ENCODE measurements at places on chromosomes 16 and 17.

DNA sequence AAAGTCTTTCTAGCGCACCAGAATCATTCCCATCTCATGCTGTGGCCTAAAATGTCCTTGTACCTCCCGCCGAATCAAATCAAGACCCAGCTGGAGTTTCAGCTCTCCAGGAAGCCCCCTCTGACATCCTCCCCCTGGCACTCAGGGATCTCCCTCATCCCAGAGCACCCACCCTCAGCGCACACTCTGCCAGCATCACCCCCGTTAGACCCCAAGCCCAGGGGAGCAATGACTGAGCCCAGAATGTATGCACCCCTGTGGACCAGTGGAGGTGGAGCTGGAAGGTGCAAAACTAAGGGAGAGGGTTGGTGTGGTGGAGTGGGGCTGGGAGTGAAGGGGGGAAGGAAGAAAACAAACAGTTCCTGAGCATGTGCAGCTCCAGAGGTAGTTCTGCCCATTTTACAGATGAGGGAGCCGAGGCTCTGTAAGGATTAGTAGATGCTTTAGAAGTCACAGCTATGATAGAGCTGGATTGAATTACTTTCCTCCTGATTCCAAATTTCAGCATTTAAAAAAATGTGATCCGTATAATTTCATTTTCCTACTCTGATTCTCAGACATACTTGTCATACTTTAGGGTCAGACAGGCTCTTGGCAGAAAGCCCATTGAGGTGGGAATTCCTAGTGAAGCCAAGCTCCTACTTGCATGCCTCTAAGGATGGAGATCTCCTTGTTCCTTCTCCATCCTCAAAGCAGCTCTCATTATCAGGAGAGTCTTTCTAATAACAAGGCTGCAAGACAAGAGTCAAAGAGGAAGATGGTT is 242.7 kb downstream of the KATNIP start:
- no peak for DNase-seq

DNA sequence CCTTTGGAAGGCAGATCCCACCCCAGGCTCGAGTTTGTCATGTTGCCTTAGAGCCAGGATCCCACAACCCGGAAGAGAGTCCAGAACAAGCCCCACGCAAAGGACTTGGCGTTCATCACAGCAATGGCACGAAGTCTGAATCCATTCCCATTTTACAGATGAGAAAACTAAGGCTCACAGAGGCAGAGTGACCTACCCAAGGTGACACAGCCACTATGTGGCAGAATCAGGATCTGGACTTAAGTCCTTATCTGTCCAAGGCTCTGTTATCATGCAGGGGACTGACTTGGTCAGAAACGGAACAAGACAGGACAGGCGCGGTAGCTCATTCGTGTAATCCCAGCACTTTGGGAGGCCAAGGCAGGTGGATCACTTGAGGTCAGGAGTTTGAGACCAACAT is 86.5 kb downstream of the GSG1L start:
- DNase-seq = no peak

- no peak for DNase-seq
These were observed 83.3 kb upstream of the GPRC5B start for GRCh38 chr16:19967963-19968362.

DNA sequence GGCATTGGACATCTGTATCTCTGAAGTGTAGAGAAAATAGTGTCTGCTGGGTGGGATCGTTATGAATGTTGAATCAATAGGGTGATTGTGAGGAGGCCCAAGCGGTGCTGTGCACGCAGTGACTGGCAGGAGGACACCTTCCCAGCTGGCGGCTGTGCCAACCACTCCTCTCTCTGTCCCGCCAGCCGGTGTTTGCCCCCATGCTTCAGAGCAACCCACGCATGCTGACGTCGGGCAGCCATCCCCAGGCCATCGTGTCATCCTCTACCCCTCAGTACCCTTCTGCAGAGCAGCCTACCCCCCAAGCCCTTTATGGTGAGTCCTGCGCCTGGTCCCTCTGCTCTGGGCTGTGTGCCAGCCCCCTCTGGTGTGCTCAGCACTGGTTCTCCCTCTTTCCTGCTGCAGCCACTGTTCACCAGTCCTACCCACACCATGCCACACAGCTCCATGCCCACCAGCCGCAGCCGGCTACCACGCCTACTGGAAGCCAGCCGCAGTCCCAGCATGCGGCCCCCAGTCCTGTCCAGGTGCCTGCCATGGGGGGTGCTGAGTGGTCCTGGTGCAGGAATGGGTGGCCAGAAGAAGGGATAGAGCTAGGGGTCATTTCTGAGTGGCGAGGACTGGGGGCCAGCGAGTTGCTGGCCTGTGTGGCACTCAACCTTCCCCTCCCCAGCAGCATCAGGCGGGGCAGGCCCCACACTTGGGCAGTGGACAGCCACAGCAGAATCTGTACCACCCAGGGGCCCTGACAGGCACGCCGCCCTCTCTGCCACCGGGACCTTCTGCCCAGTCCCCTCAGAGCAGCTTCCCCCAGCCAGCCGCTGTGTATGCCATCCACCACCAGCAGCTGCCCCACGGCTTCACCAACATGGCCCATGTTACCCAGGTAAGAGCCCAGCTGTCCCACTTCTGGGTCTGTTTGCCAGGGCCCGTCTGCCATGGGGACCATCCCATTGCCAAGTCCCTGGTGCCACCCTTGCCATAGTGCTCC is 11.0 kb downstream of the TUFM start:
- no peak for DNase-seq

GRCh38 chr17:29524692-29525091 is 42.1 kb downstream of the ABHD15 start:
- no peak for DNase-seq

- DNase-seq = peak; percentile 74
These were observed 12.8 kb upstream of the GNG13 start for GRCh38 chr16:813204-813915.

- no peak for DNase-seq
These were observed 5.6 kb downstream of the KIAA0513 start for GRCh38 chr16:85033171-85033570.

DNA sequence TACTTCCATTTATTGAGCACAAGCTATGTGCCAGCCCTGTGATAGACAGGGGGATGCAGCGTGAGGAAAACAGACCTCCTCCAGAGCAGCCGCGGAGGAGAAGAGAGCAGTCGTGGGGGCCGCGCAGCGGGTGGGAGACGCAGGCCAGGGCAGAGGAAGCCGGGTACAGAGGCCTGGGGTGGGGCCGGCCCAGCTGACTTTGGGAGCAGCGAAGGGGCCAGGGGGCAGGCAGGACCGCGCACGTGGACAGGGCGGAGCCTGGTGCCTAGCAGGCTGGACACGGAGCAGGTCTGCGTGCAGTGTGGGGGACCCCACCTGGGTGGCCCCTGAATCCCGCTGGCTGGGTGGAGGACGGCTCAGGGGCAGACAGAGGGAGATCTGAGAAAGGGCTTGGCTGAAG is 46.2 kb downstream of the ZFPM1 start:
- no peak for DNase-seq

DNA sequence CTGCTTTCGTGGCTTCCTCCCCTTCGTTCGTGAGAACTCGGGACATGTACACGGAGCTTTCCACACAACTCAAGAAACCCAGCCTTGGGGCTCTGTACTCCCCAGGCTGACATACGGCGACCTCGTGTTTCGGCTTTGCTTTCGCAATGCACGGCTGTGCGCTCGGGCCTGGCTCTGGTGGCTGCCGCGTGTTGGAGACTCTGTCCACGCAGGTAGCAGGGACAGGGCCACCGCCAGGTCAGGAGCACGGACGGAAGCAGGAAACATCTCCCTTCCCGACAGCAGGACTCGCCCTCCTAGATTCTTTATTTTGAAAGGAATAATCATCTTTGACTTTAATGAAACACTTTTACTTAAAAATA is 17.3 kb downstream of the UTS2R start:
- DNase-seq = peak; percentile 15

GRCh38 chr17:8868529-8868951 is 1.1 kb upstream of the PIK3R6 start:
- DNase-seq = no peak

DNA sequence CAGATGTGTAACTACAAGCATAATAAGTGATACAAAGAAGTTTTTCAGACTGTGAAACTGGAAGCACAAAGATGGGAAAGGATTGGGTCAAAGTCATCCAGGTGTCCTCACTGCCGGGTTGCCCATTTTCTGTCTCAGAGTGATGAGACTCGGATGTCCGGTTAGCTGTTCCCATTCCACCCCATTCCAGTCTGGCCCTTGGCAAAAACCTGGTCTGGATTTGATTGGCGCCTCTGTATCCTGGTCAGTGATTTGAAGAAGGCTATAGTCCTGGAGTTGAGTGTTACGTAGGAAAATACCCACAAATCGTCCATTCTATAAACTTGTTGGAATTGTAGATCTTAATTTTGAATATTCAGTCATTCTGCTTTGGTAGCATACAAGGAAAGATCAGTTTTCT is 19.9 kb upstream of the PHKG2 start:
- DNase-seq = no peak

GRCh38 chr17:49210158-49211029 is at the start of the genes ABI3 and GNGT2:
Gene ABI3, plus strand, starts transcription at chr17:49210707. Its CDS starts 18 bp downstream, at chr17:49210725.
Gene GNGT2, minus strand, starts transcription at chr17:49210574. Its CDS starts 3,152 bp downstream, at chr17:49207422.
- peak; percentile 45 for DNase-seq

DNA sequence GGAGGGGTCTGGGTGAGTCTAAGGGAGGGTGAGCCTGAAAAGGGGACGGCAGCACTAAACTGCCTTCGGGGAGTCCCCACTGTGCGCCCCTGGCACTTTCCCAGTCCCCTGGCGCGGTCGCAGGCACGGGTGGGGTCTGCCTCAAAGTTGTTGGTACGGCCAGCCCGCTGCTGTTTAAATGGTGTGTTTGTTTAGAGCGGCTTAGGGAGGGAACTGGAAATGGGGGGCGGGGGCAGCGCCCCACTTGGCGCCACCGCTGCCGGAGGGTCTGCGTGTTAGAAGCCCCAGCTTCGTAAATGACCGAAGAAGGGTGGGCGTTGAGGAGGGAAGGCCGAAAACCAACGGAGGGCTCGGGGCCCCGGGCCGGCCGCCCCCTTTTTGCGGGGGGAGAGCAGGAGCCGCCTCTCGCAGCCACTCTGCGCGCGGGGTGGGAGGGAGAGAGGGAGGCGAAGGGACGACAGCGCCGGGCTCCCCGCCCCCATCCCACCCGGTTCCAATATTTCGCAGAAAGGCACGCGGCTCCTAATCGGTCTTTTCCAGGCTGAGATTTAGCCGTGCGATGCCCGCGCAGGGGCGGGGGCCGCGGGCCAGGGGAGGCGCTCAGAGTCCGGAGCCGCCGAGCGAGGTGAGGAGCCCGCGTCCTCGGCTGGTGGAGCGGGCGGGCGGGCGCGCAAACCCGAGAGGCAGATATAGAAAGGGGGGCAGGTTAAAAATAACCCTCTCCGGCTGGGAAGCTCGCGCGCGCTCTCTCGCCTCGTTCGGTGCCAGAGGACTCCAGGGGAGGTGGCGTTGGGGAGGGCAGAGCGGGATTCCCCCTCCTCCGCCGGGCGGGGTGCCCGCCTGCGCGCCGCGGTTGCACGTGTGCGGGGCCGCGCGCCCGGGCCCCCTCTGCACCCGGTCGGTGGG is 54.9 kb downstream of the SREBF1 start:
- peak; percentile 91 for DNase-seq

- DNase-seq = no peak
These were observed 132.8 kb downstream of the LAT start for GRCh38 chr16:29117631-29118030.

All from left ventricle myocardium superior (tissue), 1 donor.